ENCODE measurements at places on chromosomes 12 and 14. TPM values are rescaled to one million over a fixed set of nuclear protein-coding genes. Genes with fewer than 3 reads are reported as not detected.

BICDL1 gene
- not detected for total RNA-seq

WNK1 gene
- 38.3 TPM for total RNA-seq

PRKCH gene
- total RNA-seq, result 2.3 TPM

OAS3 gene
- 4.4 TPM for total RNA-seq

SPTB gene
- under 0.01 TPM for total RNA-seq

PMCH gene
- total RNA-seq, result not detected

NOVA1 gene
- total RNA-seq, result 0.90 TPM

ING4 gene
- total RNA-seq, result 22.0 TPM

SIX4 gene
- 42.7 TPM for total RNA-seq

PAX9 gene
- not detected for total RNA-seq

KRT6C gene
- not detected for total RNA-seq

CAPRIN2 gene
- 23.1 TPM for total RNA-seq

IAPP gene
- total RNA-seq, result not detected

LRRC10 gene
- not detected for total RNA-seq

SLC2A14 gene
- total RNA-seq, result under 0.01 TPM

POMT2 gene
- 6.5 TPM for total RNA-seq

BRI3BP gene
- 2.5 TPM for total RNA-seq

PRR4 gene
- 0.83 TPM for total RNA-seq

PRIMA1 gene
- not detected for total RNA-seq

MIS18BP1 gene
- 18.6 TPM for total RNA-seq

KRT71 gene
- not detected for total RNA-seq

MMP17 gene
- 1.4 TPM for total RNA-seq

ASPG gene
- total RNA-seq, result not detected

RTL1 gene
- total RNA-seq, result not detected

BIN2 gene
- total RNA-seq, result not detected

NELL2 gene
- total RNA-seq, result 0.28 TPM

KRT2 gene
- not detected for total RNA-seq

VSX2 gene
- not detected for total RNA-seq

TPH2 gene
- not detected for total RNA-seq

RPGRIP1 gene
- not detected for total RNA-seq

HPD gene
- total RNA-seq, result 0.18 TPM

GIT2 gene
- 71.9 TPM for total RNA-seq

PLEKHG7 gene
- under 0.01 TPM for total RNA-seq

DIO2 gene
- total RNA-seq, result 24.2 TPM

SLC7A8 gene
- not detected for total RNA-seq

KCNK13 gene
- total RNA-seq, result not detected

PEBP1 gene
- total RNA-seq, result 129 TPM

AICDA gene
- not detected for total RNA-seq

PARPBP gene
- total RNA-seq, result 15.6 TPM

PLA2G1B gene
- not detected for total RNA-seq

RFLNA gene
- total RNA-seq, result not detected

Measured in IMR-90 (cell line).